Upper lobe of left lung (tissue), 6 donors: ENCODE measurements at places on chromosomes 16 and 17. TPM values are rescaled to one million over a fixed set of nuclear protein-coding genes. Genes with fewer than 3 reads are reported as not detected.

DNA sequence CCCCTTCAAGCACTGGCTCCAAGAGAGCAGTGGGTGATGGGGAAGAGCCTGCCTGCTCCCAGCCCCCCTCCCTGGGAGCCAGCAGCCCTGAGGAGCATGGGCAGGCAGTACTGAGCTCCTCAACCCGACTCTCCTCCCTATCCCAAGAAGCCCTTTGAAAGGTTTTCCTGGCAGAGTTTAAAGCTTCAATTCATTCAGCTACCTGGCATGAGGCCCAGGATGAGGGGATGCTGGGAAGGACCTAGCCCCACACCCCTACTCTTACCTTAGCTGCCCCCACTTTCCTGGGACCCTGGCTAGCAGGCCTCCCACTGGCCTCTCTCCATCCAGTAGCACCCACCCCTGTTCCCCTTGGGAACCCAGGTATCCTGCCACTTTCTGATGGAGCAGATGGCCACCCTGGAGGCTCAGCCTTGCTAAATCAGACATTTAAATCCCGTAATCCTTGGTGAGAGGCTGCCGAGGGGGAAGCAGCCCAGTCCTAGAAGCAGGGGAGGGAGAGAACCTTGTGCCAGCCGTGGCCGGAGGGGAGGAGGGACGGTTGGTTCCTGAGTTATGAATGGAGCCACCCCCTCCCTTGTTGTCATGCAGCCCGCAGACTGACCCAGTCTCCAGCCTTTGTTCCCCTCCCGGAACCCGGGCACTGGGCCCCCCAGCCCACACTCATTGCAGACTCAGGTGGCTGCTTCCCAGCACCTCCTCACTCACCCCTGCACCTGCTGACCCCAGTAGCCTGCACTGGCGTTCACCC lies 17.1 kb downstream of the ATP1B2 start:
- H3K27ac ChIP-seq: no peak overlapping the region
- H3K27me3 ChIP-seq: no peaks in the 10 kb centered on the region
- DNase-seq: no peak

GRCh38 chr17:14429084-14429483 lies 128.2 kb downstream of the HS3ST3B1 start:
- H3K4me1 ChIP-seq: peaks cover 6% of the 10 kb centered on the region
- DNase-seq: no peak
- H3K4me3 ChIP-seq: no peak overlapping the region
- H3K27ac ChIP-seq: no peak overlapping the region
- H3K27me3 ChIP-seq: no peaks in the 10 kb centered on the region

DNA sequence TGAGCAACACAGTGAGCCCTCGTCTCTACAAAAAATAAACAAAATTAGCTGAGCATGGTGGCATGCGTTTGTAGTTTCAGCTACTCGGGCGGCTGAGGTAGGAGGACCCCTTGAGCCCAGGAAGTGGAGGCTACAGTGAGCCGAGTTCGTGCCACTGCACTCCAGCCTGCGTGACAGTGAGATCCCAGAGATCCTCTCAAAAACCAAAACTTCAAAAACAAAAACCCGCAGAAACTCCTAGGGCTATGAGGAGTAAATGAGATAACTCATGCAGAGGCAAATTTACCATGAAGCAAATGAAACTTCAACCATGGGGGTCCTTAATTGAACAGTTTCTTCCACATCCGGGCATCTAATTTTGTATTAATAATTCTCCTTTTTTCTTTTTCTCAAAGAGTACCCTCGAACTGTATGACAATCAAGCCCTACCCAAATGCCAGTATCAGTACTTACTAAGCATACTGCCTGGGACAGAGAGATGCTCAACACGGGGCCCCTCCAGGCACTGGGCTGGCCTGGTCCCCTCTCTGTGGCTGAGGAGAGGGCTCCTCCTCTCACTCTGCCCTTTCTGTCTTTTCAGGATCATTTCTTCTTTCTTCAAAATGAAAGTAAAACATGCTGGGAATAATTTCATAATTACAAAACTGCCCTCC lies 789 bp upstream of the PIPOX start:
- H3K4me1 ChIP-seq: peaks cover 10% of the 10 kb centered on the region
- H3K4me3 ChIP-seq: no peak overlapping the region
- no peak for DNase-seq
- H3K36me3 ChIP-seq: no peaks in the 10 kb centered on the region
- no peak overlapping the region for H3K27ac ChIP-seq
- no peaks in the 10 kb centered on the region for H3K27me3 ChIP-seq

DNA sequence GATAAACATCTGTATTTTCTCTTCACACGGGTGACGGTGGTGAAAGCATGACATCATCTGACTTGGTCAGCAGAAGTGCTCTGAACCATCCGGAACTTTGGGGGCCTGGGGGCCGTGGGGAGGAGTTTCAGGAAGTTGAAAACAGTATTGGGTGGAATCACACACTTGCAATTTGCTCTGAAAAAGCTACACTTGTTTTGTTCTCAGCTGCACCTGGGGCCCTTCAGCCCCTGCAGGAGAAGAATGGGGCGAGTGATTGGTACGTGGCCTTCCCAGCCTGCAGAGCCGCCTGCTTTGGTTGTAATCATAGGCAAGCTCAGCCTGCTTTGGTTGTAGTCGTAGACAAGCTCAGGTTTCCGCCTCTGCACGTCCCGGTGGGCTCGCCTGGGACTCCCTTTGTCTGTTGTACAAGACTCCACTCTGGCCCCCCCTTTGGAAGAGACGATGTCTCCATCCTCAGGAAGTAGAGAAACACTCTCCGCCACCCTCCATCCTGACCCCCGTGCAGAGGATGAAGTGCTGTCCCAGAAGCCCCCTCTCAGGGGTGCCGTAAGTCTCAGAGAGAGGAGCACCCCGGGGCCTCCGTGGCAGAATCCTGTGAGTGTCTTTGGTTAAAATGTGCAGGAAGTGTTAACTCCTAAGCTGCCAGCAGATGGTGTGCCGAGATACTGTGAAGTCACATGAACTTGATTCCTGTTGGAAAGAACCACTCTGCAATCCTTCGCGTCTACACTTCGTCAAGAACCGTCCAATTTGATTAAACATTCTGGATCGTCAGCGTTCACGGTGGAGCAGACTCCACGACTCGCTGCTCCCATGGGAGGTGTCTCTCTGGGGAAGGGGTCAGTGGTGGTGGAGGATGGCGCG lies 5.4 kb downstream of the BANP start:
- H3K27me3 ChIP-seq: no peaks in the 10 kb centered on the region
- peaks cover 61% of the 10 kb centered on the region for H3K4me1 ChIP-seq
- peak overlapping the region; percentile 3 for H3K4me3 ChIP-seq
- peak; percentile 63 for DNase-seq
- peak overlapping the region; percentile 96 for H3K27ac ChIP-seq

GRCh38 chr16:80104401-80104800 lies 436.4 kb upstream of the DYNLRB2 start:
- DNase-seq: no peak
- no peak overlapping the region for H3K4me3 ChIP-seq
- H3K36me3 ChIP-seq: no peaks in the 10 kb centered on the region
- H3K4me1 ChIP-seq: no peaks in the 10 kb centered on the region
- no peaks in the 10 kb centered on the region for H3K27me3 ChIP-seq

- peak; percentile 53 for DNase-seq
- H3K27ac ChIP-seq: no peak overlapping the region
- peaks cover 18% of the 10 kb centered on the region for H3K4me1 ChIP-seq
- H3K4me3 ChIP-seq: no peak overlapping the region
- H3K27me3 ChIP-seq: no peaks in the 10 kb centered on the region
These were observed 2.2 kb downstream of the NT5M start for GRCh38 chr17:17305281-17305801.

- no peaks in the 10 kb centered on the region for H3K36me3 ChIP-seq
- H3K27ac ChIP-seq: no peak overlapping the region
- H3K4me1 ChIP-seq: no peaks in the 10 kb centered on the region
- no peaks in the 10 kb centered on the region for H3K27me3 ChIP-seq
- DNase-seq: no peak
- H3K4me3 ChIP-seq: no peak overlapping the region
These were observed 47.8 kb downstream of the STX8 start for GRCh38 chr17:9527788-9528187.

GRCh38 chr16:8239443-8239842 lies 350.9 kb downstream of the TMEM114 start:
- H3K27ac ChIP-seq: no peak overlapping the region
- no peaks in the 10 kb centered on the region for H3K4me1 ChIP-seq
- H3K36me3 ChIP-seq: no peaks in the 10 kb centered on the region
- no peak overlapping the region for H3K4me3 ChIP-seq

- peaks cover 92% of the 10 kb centered on the region for H3K36me3 ChIP-seq
- no peaks in the 10 kb centered on the region for H3K27me3 ChIP-seq
- H3K4me1 ChIP-seq: no peaks in the 10 kb centered on the region
These were observed 8.5 kb downstream of the CHD3 start for GRCh38 chr17:7897090-7897489.

DNA sequence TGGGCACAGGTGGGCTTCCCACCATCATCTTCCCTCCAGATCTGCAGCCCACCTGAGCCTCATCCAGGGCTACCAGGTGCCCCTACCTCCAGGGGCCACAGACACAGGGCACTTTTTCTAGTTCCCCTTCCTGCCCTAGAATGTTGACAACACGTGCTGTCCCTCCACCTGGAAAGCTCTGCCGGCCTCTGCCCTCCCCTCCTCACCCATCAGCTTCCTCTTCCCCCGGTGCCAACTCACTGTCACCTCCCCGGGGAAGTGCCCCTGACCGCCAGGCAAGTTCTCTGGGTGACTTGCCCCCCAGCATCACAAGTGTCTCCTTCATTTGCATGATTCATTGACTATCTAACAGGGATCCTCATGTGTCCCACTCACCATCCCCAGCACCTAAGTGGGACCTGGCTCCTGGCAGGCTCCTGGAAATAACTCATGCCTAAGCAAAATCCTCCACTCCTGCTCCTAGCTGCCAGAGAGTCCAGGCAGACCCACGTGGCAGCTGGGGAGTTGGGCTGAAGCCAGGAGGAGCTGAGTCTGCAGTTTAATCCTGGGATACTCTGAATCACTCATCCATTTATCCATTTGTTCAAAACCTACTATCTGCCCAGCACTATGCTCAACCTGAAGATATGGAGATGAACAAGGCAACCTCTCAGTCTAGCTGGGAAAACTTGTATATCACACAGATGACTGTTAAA lies 304.4 kb downstream of the FOXL1 start:
- H3K27ac ChIP-seq: no peak overlapping the region
- no peaks in the 10 kb centered on the region for H3K4me1 ChIP-seq
- no peak for DNase-seq

AANAT gene
- total RNA-seq: not detected

CXCL16 gene
- total RNA-seq: 62.9 TPM

GRCh38 chr17:78168903-78169793 lies 767 bp downstream of the SYNGR2 start:
- H3K27me3 ChIP-seq: no peaks in the 10 kb centered on the region
- H3K4me3 ChIP-seq: peak overlapping the region; percentile 85
- H3K4me1 ChIP-seq: peaks cover 54% of the 10 kb centered on the region
- H3K27ac ChIP-seq: peak overlapping the region; percentile 95
- H3K36me3 ChIP-seq: no peaks in the 10 kb centered on the region

- H3K4me1 ChIP-seq: peaks cover 63% of the 10 kb centered on the region
- peak overlapping the region; percentile 86 for H3K27ac ChIP-seq
- H3K4me3 ChIP-seq: no peak overlapping the region
- peak; percentile 20 for DNase-seq
These were observed 15.7 kb downstream of the CARHSP1 start for GRCh38 chr16:8853150-8853549.

- H3K27ac ChIP-seq: no peak overlapping the region
- DNase-seq: no peak
- H3K27me3 ChIP-seq: no peaks in the 10 kb centered on the region
These were observed 127.6 kb downstream of the UTP18 start for GRCh38 chr17:51387986-51388385.

CACNG3 gene
- total RNA-seq: not detected

SULT1A3 gene
- 69.1 TPM for total RNA-seq

ARL5C gene
- not detected for total RNA-seq

GRCh38 chr17:83105512-83105911 lies 26.1 kb downstream of the METRNL start:
- no peak overlapping the region for H3K27ac ChIP-seq
- no peaks in the 10 kb centered on the region for H3K27me3 ChIP-seq
- no peaks in the 10 kb centered on the region for H3K36me3 ChIP-seq
- H3K4me3 ChIP-seq: no peak overlapping the region
- peak; percentile 36 for DNase-seq

DNA sequence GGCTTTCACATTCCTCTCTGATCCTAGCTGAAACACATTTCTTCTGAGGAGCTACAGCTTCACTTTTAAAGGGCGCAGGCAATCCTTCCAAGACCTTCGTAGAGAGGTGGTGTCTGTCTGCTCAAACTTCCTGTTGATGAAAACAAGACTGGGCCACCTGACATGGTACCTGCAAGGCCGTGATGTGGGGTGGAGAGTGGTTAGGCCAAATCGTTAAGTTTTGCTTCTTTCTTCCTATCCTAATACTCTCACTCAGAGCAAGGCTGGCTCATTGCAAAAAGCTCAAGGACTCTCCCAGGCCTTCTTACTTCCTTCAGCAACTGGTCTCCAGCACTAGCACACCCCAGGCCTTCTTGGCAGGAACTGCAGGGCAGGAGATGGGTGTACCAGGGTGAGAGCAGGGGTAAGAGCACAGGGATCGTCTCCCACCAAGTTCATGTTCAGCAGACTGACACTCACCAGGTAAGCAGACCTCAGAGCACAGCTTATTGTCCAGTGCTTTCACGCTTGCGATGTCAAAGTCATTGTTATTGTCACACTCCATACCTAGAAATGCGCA lies 10.9 kb upstream of the FOXJ1 start:
- H3K4me3 ChIP-seq: no peak overlapping the region
- no peaks in the 10 kb centered on the region for H3K36me3 ChIP-seq

NOG gene
- total RNA-seq: 2.2 TPM

GRCh38 chr17:77388384-77389306 lies 247.9 kb downstream of the SEC14L1 start:
- no peaks in the 10 kb centered on the region for H3K27me3 ChIP-seq
- DNase-seq: no peak
- peaks cover 92% of the 10 kb centered on the region for H3K4me1 ChIP-seq
- H3K4me3 ChIP-seq: no peak overlapping the region
- H3K27ac ChIP-seq: peak overlapping the region; percentile 76
- no peaks in the 10 kb centered on the region for H3K36me3 ChIP-seq

HBA2 gene
- total RNA-seq: 53.4 TPM

HIGD1B gene
- total RNA-seq: 15.9 TPM

SLC5A10 gene
- not detected for total RNA-seq

KDM6B gene
- 17.5 TPM for total RNA-seq

DNA sequence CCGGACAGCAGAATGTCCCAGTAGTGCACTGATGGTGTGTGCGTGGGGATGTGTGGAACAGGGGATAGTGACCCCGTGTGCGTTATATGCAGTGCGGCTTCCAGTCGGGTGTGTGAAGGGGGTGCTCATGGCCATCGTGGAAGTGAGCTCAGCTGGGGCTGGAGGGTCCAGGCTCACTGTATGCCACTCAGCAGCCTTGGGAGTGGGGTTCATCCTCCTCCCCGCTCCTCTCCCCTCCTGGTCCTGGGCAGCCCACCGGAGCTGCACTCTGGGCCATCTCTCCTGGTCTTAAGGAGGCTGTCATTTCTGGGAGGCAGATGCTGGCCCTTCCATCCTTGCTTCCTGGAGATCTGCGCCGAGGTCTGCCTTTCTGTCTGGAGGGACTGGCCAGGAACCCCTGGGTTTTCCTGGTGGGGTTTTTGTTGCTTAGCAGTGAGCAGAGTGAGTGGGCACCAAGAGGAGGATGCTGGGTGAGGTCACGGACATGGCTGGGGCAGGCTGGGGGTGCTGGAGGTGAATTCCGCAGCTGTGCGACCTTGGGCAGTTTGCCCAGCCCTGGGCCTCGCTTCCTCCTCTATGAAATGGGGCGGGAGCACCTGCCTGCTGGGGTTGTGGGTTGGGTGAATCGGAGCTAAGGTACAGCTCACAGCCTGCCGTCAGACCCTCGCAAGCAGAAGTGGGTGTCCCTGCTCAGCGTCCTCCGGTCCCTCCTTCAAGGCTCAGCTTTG lies 164.1 kb downstream of the SEC14L1 start:
- H3K27ac ChIP-seq: no peak overlapping the region
- H3K36me3 ChIP-seq: no peaks in the 10 kb centered on the region
- H3K4me3 ChIP-seq: no peak overlapping the region
- DNase-seq: no peak

NACA2 gene
- total RNA-seq: not detected

ANTKMT gene
- total RNA-seq: 50.3 TPM
